Stimulated activated CD4-positive, alpha-beta T cell treated with anti-CD3 and anti-CD28 coated beads, Interleukin-1b, Interleukin-23, amount 100 ng/mL, for 1 hour (primary cell): ENCODE measurements at places on chromosomes 2 and 18.

GRCh38 chr2:78251708-78252107, 729.5 kb upstream of the LRRTM4 start:
- no peak for DNase-seq

GRCh38 chr2:58515827-58516573, 274.9 kb upstream of the FANCL start:
- DNase-seq: no peak

GRCh38 chr18:13446024-13446423, 227.5 kb downstream of the LDLRAD4 start:
- DNase-seq: no peak

DNA sequence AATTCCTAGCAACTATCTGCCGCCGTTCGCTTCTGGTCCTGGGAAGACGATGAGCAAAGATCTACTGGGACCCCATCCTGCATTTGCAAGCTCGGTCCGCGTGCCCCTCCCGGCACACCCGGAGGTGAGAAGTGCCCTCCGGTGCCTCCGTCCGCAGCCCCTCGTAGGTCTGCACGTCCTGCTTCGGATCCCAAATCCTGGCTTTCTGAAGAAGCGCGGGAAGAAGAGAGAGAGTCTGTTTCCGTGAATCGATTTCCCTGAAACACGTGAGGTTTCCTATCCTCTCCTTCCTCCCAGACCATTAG, 5.0 kb upstream of the OSR1 start:
- no peak for DNase-seq

GRCh38 chr2:142020368-142020767, 110.4 kb downstream of the LRP1B start:
- DNase-seq: no peak

DNA sequence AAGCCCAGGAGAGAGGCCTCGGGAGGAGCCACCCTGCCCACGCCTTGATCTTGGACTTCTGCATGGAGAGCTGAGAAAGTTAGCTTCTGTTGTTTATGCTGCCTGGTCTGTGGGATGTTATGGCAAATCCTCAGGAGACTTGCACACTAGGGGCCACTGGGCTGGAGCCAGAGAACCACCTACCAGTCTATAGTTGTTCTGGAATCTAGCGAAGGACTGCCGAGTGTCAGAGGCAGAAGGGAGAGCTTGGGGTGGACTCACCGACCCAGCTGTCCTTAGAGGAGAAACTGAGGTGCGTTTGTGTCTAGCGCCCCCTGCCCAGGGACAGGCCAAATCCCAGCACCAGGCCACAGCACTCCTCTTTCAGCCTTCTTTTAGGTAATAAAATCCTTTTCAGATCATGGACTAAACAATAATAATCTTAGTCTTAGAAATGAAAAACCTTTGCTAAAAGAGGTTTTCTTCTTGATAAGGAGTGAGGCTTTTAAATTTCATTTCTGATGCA, 398.7 kb upstream of the SALL3 start:
- no peak for DNase-seq

DNA sequence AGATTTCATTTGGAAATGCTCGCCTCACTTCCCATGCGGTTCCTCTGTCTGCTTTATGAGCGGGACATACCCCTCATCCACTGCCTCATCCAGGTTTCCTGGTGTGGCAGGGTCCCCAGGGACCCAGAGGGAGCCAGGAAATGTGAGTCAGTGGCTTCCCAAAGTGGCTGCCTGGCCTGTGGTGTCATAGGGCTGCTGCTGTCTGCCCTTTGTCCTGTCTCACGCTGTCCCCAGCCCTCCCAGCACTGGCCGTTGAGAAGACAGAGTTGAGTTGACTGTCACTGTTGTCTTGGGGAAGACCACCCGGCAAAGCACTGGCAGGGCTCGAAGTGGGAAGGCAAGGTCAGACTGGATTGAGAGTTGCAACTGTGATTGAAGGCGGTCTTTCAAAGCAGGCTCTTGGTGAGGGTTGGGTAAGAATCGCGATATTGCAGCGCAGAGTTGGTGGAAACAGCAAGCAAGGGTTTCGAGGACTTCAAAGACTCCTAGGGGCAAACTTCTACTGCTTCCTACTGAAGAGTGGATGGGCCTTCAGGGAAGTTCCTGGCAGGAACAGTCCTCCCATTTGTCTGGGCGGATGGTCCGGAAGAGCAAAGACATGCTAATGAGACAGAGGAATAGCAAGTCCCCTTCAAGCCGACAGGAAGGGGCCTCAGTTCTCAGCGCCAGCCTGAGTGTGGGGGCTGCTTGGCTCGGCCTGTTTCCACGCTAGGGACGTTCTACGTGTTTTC, 33.9 kb downstream of the RAB31 start:
- no peak for DNase-seq

- DNase-seq: no peak
Measured at GRCh38 chr18:39870591-39870990, 2084.4 kb upstream of the PIK3C3 start.

- DNase-seq: no peak
Measured at GRCh38 chr18:6589923-6590322, 139.6 kb upstream of the ARHGAP28 start.

- no peak for DNase-seq
Measured at GRCh38 chr2:46471-47345, at the start of gene FAM110C. TSS of gene FAM110C (minus strand) at chr2:46505. CDS start at chr2:46385, 120 bp downstream.

- no peak for DNase-seq
Measured at GRCh38 chr2:88845772-88846661, 154.5 kb downstream of the RPIA start.

DNA sequence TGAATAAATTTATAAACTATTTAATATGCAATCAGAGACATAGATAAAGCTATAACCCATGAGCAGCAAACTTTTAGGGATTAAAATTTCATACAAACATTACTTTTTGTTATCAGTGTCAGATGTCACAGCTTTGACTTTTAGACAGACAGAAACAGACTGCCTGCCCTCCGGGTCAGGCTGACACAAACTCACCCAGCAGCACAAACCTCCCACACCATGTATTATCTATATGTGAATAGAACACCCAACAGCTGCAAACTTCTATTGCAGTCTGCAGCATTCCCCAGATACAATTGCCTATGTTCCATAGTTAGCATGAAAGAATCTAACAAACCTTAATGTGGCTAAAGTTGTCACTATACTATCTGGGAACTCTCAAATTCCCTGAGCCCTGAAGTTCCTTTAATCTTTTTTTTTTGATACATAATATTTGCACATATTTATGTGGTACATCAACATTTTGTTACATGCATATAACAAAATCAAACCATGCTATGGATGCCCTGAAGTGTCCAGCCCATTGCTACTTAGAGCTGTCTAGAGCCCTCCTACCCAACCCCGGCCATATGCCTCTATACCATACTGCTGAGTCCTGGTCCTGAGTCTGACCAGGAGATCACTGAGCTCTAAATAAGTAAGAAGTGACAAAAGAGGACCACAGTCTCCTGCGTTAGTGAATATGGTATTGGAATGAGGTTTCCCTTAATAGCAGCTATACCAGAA, 214.4 kb downstream of the ZNF385B start:
- DNase-seq: no peak

GRCh38 chr18:62744076-62744968, 29.0 kb downstream of the PHLPP1 start:
- DNase-seq: no peak

- DNase-seq: no peak
Measured at GRCh38 chr2:654896-655295, 22.3 kb downstream of the TMEM18 start.

DNA sequence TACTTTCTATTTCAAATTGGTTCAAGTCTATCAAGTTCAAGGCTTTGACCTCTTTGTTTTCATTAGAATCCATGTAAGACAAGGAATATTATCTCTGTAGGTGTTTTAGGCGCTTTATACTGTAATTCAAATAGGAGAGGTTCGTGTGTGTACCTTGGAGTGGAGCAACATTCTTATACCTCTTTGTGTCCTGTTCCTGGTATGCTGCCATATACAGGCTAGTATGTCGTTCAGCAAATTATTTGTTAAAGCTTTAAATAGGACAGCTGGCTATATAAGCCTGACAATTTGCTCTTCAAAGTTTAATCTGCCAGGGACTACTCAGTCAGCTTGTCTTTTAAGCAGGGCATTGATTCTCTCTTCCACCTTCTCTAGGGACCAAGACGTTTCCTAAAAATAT, 31.1 kb upstream of the SPAG16 start:
- no peak for DNase-seq

- DNase-seq: peak; percentile 55
Measured at GRCh38 chr2:73112913-73113854, at the start of gene RAB11FIP5. TSS of gene RAB11FIP5 (minus strand) at chr2:73112948. CDS start at chr2:73112777, 171 bp downstream.

DNA sequence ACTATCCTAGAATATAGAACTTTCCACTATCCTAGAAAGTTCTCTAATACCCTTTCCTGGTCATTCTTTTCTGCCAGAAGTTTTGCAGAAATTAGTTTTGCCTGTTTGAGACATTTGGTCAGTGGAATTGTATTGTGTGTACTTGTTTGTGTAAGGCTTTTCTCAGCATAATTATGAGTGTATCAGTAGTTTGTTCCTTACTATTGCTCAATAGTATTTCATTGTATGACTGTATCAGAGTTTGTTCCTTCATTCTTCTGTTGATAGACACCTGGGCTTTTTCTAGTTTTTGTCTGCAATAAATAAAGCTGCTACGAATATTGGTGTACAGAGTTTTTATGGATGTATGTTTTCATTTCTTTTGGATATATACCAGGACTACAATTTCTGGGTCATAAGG, 27.2 kb downstream of the CCDC138 start:
- no peak for DNase-seq

GRCh38 chr2:121791290-121791689, 35.8 kb downstream of the TSN start:
- no peak for DNase-seq

- DNase-seq: no peak
Measured at GRCh38 chr2:167826906-167827305, 420.5 kb downstream of the STK39 start.

DNA sequence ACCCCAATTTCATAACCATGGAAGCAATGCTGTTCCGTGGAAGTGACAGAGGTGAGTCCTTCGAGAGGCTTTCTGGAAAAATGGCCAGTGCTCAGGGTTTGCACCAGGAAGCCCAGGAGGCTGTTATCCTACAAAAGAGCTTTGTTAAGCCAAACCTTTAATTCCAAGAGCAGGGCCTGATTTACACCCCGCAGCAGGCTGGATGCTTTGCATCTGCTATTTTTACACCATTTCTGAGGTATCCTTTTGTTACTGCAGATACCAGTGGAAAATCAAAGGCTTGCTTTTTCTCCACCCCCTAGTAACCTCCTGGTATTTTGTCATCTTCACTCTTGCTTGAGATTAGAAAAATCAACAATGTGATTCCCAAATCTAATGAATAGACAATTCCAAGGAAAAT, 380.6 kb downstream of the SOX11 start:
- no peak for DNase-seq

DNA sequence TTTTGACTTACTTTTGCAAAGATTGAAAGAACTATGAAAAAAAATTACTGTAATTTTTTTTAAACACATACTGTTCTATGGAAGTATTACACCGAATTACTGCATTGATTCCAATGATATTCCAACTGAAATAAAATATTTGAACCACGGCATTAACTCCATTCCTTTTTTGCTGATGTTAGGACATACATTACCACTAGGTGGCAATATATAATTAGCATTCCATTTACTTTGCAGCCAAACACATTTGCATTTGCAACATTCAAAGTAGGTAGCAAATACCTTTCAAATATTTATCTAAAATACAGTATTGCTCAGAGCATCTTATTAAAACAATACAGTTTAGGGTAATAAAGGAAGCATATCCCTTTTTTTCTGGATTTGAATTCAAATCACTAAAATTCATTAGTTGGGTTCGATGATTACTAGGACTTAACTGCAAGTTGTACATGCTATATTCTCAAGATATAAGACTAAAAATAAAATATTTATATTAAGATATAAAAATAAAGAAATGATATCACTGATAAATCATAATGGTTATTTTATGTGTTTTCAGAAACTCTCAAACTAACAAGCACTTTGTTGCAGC, 31.3 kb downstream of the LANCL1 start:
- DNase-seq: no peak

GRCh38 chr2:218904176-218904575, 23.5 kb downstream of the WNT10A start:
- DNase-seq: no peak

DNA sequence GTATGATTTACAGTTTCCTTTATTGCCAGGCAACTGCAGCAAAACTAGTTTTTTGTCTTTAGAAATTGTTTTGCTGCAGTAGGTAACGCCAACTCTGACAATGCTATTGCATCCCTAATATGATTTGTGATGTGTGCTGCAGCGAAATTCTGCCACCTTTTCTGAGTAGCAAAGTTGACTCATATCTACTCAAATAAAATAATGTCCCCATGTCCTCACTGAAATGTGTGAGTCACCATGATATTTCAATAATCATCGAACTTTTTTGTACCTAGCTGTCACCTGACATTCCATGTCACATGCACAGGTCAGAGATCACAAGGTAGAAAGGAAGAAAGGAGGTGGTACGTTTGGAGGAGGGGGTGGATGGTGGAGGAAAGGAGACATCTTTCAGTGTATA, 205.0 kb downstream of the RAD51AP2 start:
- no peak for DNase-seq

- no peak for DNase-seq
Measured at GRCh38 chr18:9701609-9702349, 6.3 kb upstream of the RAB31 start.

DNA sequence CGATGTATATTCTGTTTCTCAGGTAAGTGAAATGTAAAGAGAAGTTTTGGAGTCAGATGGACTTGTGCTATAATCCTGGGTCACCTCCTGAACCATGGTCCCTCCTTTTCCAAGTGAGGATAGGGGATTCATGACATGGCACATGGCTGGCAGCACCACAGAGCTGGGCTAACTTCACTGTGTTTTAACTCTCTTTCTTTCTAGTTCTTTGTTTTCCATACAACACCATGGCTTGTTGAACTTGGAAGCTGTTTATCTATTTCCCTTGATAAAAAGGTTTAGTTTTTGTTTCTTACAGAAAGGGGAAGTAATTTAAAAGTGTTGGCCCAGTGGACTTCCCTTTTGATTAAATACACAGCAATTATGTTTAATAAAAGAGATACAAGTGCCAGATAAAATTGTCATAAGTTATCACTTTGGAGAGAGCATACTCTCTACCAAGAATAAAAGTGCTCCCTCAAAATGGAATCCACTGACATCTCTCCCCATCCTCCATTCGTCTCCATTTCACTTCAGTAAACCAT, 90.4 kb downstream of the PLCL1 start:
- DNase-seq: no peak

DNA sequence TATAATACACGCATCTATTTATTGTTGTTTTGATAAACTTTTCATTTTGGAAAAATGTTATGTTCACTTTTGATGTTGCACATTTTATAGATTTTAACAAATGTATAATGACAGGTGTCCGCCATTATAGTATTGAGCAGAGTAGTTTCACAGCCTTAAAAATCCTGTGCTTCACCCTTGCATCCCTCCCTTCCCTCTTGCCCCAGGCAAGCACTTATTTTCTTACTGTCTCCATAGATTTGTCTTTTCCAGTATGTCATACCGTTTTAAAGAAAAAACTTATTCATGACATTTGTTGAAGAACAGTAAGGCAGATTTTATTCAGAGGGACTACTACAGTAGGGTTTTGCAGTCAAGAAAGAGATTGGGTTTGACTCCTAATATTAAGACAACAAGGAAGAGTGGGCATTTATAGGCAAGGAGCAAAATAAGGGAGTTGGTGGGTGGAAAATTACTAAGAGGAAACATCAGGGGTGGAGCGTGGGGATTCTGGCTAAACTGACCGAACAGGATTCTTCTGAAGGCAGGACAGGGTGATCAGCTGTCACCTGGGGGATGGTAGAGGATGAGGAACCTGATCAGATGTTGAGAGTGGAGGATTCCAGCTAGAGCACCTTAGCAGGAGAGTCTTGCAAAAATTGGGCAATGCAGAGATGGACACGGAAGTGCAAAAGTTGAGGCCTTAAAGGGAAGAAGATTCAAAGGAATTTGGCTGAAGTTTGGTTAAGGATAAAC, 108.8 kb downstream of the NCK2 start:
- DNase-seq: no peak

GRCh38 chr18:63255435-63255834, 64.1 kb downstream of the BCL2 start:
- DNase-seq: no peak
